ENCODE measurements at places on chromosomes 13 and 19. TPM values are rescaled to one million over a fixed set of nuclear protein-coding genes. Genes with fewer than 3 reads are reported as not detected.

- no peak overlapping the region for H3K27ac ChIP-seq
- DNase-seq: no peak
- H3K4me3 ChIP-seq: no peak overlapping the region
- no peaks in the 10 kb centered on the region for H3K27me3 ChIP-seq
Measured at GRCh38 chr19:33370783-33371182, 2.7 kb upstream of the CEBPG start.

DNA sequence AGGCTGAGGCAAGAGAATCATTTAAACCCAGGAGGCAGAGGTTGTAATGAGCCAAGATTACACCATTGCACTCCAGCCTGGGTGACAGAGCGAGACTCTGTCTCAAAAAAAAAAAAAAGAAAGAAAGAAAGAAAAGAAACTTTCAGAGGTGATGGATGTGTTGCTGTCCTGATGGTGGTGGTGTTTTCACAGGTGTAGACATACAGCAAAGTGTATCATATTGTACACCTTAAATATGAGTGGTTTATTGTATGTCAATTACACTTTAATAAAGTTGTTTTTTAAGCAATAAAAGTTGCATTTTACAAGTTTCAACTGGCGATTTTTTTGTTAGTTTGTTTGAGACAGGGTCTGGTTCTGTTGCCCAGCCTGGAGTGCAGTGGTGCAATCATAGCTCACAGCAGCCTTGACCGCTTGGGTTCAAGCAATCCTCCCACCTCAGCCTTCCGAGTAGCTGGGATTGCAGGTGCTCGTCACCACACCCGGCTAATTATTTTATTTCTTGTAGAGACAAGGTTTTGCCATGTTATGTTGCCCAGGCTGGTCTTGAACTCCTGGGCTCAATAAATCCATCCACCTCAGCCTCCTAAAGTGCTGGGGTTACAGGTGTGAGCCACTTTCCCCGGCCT lies 13.5 kb upstream of the INSR start:
- H3K27ac ChIP-seq: no peak overlapping the region
- no peaks in the 10 kb centered on the region for H3K4me1 ChIP-seq
- no peaks in the 10 kb centered on the region for H3K27me3 ChIP-seq
- no peak for DNase-seq
- no peak overlapping the region for H3K4me3 ChIP-seq

- H3K27me3 ChIP-seq: no peaks in the 10 kb centered on the region
- no peaks in the 10 kb centered on the region for H3K4me1 ChIP-seq
- H3K36me3 ChIP-seq: no peaks in the 10 kb centered on the region
- H3K4me3 ChIP-seq: no peak overlapping the region
Measured at GRCh38 chr19:55830656-55831055, 1.1 kb downstream of the NLRP11 start.

GRCh38 chr13:48161530-48162179 lies 66.8 kb upstream of the MED4 start:
- no peaks in the 10 kb centered on the region for H3K27me3 ChIP-seq
- no peak overlapping the region for H3K4me3 ChIP-seq
- peaks cover under 1% of the 10 kb centered on the region for H3K4me1 ChIP-seq
- H3K36me3 ChIP-seq: no peaks in the 10 kb centered on the region

DNA sequence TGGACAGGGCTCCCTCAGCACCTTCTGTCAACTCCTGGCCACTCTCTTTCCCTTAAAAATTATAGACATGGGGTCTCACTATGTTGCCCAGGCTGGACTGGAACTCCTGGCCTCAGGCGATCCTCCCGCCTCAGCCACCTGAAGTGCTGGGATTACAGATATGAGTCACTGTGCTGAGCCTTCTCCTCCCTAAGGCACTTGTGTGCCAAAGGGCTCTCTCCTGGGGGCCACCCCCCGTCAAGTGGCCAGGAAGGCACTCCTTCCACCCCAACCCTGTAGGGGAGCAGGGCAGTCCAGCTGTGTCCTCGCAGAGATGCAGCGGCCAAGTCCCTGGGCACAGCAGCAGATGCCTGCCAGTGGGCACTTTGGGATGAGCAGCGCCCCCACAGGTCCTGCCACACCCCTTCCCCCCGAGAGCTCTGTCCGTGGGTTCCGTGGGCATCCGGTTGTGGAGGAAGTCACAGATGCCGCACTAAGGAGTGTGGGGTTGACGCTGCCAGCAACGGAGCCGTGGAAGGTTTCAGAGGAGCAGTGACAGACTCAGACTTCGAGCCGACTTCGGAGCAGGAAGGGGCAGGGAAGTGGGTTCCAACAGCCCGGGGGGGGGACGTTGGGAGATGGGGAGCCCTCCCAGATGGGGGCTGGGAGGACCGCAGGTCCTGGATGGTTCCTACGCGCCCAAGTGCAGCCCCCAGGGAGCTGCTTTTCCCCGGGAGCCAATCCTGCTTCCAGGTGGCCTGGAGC lies 3.3 kb upstream of the UQCR11 start:
- no peaks in the 10 kb centered on the region for H3K27me3 ChIP-seq
- no peak overlapping the region for H3K27ac ChIP-seq
- H3K4me1 ChIP-seq: peaks cover 9% of the 10 kb centered on the region
- DNase-seq: no peak
- no peak overlapping the region for H3K4me3 ChIP-seq

- no peak for DNase-seq
- no peaks in the 10 kb centered on the region for H3K4me1 ChIP-seq
- no peak overlapping the region for H3K4me3 ChIP-seq
- no peak overlapping the region for H3K27ac ChIP-seq
- no peaks in the 10 kb centered on the region for H3K36me3 ChIP-seq
Measured at GRCh38 chr13:105665284-105665683, 870.2 kb downstream of the EFNB2 start.

DNA sequence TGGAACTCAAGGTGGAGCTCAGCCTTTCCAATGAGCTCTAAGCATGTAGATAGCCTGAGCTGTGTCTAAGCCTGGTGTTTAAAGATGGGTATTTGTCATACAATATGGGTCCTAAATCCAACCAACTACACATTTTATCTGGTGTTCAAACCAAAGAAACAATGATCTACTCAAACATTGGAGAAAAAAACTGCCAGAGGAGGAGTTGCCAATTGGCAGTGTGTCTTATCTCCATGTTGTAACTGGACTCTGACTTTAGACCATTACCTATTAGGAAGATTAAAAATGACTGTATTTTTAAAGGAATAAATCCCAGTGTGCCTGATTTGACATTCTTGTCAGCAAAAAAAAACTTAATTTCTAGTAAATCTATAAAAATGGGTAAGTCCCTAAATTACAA lies 96.3 kb downstream of the COG6 start:
- H3K4me3 ChIP-seq: no peak overlapping the region
- H3K4me1 ChIP-seq: no peaks in the 10 kb centered on the region
- H3K27ac ChIP-seq: no peak overlapping the region

DNA sequence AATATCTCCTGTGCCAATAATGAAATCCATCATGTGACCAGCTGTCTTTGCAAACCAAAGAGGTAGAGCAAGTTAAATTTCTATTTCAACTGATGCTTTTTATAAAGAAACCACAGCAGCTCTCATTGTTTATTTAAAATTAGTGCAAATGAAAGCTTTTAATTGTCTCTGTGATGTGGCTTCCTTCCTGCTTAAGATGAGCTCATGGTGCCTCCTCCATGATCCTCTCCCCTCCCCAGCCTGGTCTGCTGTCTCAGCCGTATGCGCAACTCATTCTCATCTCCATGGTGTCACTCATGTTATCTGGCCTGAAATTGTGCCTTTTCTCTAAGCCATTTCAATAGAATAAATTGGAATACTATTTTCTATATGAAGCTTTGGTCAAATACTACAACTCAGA lies 270.6 kb downstream of the FGF14 start:
- no peaks in the 10 kb centered on the region for H3K27me3 ChIP-seq
- DNase-seq: no peak
- H3K36me3 ChIP-seq: no peaks in the 10 kb centered on the region
- H3K4me3 ChIP-seq: no peak overlapping the region
- H3K27ac ChIP-seq: no peak overlapping the region
- no peaks in the 10 kb centered on the region for H3K4me1 ChIP-seq

- H3K27me3 ChIP-seq: no peaks in the 10 kb centered on the region
- H3K27ac ChIP-seq: peak overlapping the region; percentile 100
- H3K4me3 ChIP-seq: peak overlapping the region; percentile 67
- no peak for DNase-seq
- peaks cover 6% of the 10 kb centered on the region for H3K36me3 ChIP-seq
- peaks cover 22% of the 10 kb centered on the region for H3K4me1 ChIP-seq
Measured at GRCh38 chr19:39410017-39410830, 2.2 kb upstream of the PLEKHG2 start.

DNA sequence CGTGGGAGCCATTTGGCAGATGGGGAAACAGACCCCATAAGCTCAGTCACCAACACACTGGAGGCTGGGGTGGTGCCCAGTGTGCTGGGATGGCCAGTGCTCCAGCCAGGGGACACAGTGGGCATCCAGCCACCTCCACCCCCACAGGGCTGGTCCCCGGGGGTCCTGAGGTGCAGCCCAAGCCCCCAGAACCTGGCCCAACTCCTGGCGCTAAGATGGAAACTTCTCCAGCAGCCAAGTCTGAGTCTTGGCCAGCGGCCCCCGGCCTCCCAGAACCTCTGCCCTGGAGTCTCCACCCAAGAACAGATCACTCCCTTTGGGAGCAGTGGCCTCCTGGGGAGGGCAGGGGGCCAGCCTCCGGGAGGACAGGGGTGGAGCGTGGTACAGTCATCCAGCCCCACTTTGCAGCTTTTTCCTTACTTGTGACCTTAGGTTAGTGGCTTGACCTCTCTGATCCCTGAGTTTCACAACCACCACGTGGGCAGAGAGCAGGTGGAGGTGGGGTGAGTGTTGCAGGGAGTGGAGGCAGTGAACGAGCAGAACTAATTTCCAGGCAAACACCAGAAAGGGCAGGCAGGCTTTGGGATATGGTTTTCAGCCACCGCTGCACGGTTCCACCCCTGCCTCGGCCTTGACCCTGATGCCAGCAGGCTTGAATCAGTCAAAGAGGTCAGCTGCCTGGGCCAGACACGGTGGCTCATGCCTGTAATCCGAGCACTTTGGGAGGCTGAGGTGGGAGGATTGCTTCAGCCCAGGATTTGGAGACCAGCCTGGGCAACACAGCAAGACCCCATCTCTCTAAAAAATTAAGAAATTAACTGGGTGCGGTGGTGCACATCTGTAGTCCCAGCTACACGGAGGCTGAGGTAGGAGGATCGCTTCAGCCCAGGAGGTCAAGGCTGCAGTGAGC lies 4.3 kb upstream of the NRTN start:
- no peak overlapping the region for H3K4me3 ChIP-seq
- peaks cover 7% of the 10 kb centered on the region for H3K4me1 ChIP-seq
- DNase-seq: no peak

CEACAM7 gene
- not detected for polyA plus RNA-seq

ZNF699 gene
- 1.4 TPM for polyA plus RNA-seq

PABPC3 gene
- polyA plus RNA-seq: 0.32 TPM

ZFP28 gene
- not detected for polyA plus RNA-seq

ANGPTL4 gene
- polyA plus RNA-seq: not detected

POLR1G gene
- 28.4 TPM for polyA plus RNA-seq

PALM gene
- 0.09 TPM for polyA plus RNA-seq

SIGLEC12 gene
- not detected for polyA plus RNA-seq

Data from GM12878 (cell line).